ENCODE measurements at places on chromosomes 6 and 20.

DNA sequence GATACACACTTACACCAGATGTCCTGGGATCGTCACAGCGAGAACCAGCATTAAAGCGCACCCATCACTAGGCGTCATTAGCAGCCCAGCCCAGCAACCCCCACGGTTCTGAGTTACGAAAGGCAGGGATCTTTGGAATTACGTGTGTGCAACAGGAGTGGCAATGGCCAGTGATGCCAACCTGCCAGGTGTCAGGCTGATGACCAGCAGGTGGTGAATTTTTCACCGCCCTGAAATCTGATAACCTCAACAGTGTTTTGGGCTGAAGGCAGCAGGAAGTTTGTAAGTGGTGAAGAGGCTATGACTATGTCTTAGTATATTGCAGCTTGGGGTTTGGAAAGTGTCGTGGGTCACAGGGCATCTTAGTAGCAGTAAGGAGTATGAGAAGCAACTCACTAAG is 166.1 kb downstream of the TMEM242 start:
- no peak for DNase-seq

GRCh38 chr20:18187020-18187419 is 49.4 kb downstream of the KAT14 start:
- no peak for DNase-seq

DNA sequence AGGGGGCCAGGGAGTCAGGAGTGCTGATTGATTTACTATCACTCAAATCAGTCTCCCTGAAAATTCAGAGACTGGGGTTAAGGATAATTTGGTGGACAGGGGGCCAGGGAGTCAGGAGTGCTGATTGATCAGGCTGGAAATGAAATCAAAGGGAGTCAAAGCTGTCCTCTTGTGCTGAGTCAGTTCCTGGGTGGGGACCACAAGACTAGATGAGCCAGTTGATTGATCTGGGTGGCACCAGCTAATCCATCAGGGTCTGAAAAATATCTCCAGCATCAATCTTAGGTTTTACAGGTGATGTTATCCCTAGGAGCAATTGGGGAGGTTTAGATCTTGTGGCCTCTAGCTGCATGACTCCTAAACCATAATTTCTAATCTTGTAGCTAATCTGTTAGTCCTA is 6.1 kb upstream of the AFG1L start:
- DNase-seq: no peak

DNA sequence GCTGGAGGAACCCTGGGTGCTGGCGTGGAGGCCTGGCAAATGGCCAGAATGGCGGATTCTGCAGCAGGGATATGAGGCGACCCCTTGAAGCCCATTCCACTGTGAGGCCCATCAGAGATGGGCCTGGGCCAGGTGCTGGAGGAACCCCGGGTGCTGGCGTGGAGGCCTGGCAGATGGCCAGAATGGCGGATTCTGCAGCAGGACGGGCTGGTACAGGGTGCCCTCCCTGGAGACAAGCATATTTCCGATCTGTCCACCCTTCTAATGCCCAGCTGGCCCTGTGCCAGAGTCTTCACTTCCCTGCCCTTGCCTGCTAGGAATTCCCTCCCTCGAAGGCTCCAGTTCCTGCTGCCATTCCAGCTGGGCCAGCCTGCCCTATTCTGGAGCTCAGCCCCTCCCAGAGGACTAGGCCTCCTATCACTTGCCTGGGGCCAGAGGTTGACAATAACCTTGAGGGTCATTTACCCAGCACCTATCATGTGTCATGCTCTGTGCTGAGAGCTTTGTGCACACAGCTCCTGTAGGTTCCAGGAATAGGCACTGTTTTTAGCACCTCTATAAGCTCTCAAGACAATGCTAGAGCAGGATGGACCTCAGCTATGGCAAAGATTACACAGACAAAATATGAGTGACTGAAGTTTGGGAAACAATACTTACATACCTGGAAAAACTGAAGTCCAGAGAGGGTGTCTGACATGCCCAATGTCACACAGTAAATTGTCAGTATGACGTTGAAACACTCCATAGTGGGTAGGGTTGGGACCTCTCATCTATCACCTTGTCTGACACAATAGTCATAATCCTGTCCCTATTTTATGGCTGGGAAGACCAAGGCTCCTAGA is 21.4 kb downstream of the SUN5 start:
- DNase-seq: no peak

DNA sequence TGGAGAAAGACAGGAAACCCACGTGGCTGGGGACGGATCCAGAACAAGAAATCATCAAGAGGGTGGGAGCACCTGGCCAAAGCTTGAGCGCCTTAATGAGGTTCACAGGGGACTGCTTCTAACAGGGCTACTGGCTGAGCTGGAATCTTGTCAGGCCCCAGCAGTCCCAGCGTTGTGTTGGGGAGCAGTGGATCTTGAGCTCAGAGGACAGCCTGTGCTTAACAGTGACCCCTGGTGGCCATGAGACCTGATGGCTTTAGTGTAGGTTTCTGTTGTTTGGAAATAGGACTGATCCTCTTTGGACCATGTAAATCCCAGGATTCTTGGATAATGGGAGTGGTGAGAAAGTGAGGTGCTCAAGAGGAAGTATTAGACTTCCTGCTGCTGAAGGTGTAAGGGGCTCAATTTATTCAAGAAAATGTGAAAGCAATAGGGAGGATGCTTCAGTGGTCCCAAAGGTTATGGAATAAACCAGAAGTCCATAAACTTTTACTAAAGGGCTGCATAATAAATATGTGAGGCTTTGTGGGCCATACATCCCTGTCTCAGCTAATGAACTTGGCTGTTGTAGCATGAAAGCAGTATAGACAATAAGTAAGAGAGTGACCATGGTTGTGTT is 216.2 kb downstream of the NFATC2 start:
- peak; percentile 5 for DNase-seq

DNA sequence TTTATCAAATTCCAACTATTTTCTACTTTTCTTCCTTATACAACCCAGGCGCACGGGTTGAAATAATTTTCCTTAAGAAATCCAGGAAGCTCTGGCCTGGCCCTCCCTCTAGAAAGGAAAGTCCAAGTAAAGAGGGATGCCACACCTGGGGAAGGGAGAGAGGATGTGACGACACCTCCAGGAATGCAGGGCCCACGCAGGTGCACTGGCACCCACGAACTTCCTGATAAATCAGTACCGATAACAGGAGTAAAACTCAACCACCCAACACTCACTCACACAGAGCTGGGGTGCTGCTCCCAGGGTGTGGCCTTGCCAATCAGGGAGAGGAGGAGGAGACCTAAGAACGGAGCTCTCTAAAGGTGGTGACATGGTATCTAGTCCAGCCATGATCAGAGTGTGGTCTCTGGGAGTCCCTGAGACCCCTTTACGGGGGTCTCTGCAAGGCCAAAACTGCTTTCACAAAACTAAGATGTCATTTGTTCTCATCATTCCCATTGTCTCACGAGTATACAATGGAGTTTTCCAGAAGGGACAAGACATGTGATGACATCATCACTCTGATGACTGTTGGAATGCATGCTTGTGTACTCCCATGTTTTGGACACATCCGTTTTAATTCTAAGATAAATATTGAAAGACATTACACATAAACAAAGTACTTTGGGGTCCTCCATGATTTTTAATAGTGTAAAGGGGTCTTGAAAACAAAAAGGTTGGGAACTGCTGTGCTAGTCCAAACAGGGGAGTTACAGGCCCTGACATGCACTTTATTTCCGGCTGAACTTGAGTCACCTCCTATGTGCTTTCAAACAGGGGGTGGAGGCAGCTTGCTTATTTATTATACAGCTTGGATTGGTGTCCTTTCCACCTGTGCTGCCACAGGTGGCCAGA is 2.2 kb upstream of the PARD6B start:
- DNase-seq: no peak

- no peak for DNase-seq
Measured at GRCh38 chr6:142947714-142948480, 2.9 kb upstream of the HIVEP2 start.

DNA sequence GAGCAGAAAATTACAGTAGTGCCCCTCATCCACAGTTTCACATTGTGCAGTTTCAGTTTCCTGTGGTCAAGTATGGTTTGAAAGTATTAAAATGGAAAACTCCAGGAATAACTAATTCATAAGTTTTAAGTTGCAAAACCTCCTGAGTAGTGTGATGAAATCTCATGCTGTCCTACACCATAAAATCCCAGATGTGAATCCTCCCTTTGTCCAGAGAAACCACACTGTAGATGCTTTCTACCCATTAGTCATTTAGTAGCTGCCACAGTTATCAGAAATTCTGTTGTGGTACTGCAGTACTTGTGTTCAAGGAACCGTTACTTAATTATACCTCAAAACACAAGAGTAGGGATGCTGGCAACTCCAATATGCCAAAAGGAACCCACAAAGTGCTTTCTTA is 74.7 kb downstream of the PTCHD4 start:
- DNase-seq: no peak

- no peak for DNase-seq
Measured at GRCh38 chr20:62366370-62367135, 559 bp downstream of the LAMA5 start.

DNA sequence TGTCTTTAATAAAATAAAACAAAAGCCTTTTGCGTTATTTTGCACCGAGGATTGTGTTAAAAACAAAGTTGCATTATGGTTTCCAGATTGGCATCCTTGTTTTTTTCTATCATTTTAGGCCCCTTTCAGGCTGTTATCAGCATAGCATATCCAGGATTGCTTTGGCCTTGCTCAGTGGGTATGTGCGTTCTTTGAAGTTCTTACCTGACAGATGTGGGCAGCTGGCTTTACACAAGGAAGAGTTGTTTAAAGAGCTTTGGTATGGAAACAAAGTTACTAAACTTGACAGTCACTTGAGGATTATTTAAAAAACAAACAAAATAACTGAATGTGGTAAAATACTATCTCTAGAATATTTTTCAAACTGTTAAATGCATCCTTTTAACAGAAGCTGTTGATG is 6.6 kb downstream of the VAPB start:
- DNase-seq: no peak

GRCh38 chr6:164294047-164294784 is 879.7 kb downstream of the QKI start:
- no peak for DNase-seq

Measured in stimulated activated CD8-positive, alpha-beta memory T cell treated with anti-CD3 and anti-CD28 coated beads, Interleukin-2, amount 100 ng/mL, for 1 hour (primary cell).